Anterior cingulate cortex (tissue), 58 donors: ENCODE measurements at places on chromosomes 11 and 22.

DNA sequence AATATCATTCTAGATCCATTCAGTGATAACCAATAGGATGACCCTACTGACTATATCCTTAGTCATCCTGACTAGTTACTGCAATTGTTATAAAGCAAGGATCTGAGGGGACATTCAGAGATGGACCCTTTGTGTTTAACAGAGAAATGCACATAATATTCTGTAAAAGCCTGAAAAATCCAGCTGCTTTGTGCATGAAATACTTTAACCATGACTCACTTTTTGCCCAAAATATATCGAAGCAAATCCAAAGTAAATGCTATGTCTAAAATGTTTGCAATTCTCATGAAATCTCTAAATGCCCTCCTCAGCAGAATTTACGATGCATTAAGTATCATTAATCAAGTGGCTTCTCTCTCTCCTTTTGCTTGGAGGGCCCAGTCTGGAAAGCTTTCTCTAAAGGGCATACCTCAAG, 178.8 kb upstream of the MTMR2 start:
- no peak for DNase-seq

GRCh38 chr22:28024422-28024888, 105.4 kb upstream of the PITPNB start:
- no peak for DNase-seq

GRCh38 chr11:73217810-73218105, 323 bp upstream of the P2RY2 start:
- DNase-seq: no peak

DNA sequence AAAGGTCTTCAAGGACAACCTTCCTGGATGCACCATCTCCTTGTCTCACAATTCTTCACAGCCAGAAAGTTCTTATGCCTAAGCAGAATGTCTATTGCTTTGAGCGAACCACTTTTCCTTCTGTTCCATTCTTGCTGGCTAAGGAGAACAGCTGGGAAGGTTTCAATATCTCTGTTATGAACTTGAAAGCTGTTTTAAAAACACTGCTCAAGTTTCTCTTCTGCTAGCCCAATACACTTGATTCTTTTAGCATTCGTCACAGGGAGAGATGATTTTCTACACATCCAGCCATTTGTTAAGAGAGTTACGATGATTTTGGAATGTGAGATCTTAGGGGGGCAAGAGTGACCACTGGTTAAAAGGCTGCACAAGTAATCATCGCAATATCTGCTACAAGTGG, 249.3 kb downstream of the KIRREL3 start:
- DNase-seq: no peak

GRCh38 chr11:111945198-111945597, 8.1 kb downstream of the DIXDC1 start:
- no peak for DNase-seq

GRCh38 chr11:8863838-8864237, 47.2 kb upstream of the AKIP1 start:
- no peak for DNase-seq

GRCh38 chr22:35903571-35904335, 124.9 kb downstream of the RBFOX2 start:
- no peak for DNase-seq

- DNase-seq: no peak
Observed at GRCh38 chr11:47986219-47986618, 5.9 kb downstream of the PTPRJ start.

DNA sequence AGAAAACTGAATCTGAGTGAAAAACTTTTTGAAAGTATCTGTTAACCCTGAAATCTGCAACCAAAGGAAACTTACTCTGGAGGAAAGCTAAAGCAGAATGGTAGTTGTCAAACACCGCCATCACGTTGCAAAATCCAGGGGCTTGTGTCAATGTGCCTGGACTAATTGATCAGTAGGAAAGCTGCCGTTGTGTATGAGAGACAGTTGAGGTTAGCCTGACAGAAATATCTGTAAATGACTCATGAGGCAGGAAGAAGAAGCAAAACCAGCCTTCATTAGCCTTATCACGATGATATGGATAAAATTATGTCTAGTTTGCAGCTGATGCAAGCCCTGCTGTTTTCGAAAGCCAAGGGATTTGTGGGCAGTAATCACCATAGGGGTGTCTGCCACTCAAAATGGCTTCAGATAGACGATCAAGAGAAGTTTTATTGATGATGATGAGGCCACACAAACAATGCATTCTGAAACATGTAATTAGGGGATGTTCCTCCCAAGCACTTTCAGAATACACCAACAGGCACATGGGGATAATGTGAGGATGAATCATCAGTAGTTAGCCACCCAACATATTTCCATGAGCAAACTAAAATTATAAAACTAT, 8.9 kb downstream of the SCGB1A1 start:
- no peak for DNase-seq

- no peak for DNase-seq
Observed at GRCh38 chr11:130508913-130509312, 60.5 kb downstream of the ADAMTS15 start.

DNA sequence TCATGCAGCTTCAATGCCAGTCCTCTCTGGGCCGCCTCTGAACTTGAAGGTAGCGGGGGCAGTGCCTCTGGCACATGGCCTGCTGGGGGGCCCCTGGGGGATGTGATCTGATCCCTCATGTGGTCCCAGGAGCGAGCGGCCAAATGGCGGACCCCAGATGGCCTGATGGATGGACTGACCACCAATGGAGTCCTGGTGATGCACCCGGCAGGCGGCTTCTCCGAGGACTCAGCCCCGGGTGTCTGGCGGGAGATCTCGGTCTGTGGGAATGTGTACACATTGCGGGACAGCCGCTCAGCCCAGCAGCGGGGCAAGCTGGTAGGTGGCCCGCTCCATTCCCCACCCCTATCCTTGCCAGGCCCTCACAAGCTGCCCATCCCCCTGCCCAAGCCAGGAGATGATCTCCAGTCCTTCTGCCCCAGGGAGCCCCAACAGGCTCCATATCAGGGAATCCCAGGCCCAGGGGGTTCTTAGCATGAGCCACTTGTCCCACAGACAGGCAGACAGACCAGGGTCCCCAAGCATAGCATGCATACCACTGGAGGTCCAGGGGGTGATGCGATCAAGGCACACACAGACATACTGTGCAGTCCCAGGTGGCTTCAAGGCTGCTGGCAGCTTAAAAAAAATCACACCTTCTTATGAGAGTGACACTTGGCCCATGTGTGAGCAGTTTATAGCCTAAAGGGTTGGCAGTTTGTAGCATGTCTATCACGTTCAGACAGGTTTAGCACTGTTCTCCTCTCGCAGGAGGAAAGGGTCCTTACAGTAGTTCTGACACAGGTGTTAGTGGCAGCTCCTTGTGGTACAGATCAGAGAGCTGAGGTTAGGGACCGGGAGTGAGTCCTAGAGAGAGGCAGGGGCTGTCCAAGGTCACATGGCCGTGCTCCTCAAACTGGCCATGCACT, 6.4 kb upstream of the DPP3 start:
- DNase-seq: no peak

DNA sequence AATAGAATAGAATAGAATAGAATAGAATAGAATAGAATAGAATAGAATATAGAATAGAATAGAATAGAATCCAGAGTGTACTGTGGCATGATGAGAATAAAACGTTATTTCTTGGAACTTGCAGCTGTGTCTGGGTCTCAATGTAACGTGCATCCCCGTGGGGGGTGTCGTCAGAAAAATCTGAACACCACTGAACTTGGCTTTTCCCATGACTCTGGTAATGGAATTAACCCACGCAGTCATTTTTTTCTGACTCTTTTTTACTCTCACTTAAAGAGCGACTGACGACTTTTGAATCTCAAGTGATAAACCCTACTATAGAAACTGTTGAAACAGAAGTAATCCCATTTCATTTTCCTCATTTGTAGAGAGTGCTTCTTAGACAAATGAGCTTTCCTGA, 92.4 kb upstream of the BID start:
- DNase-seq: no peak

DNA sequence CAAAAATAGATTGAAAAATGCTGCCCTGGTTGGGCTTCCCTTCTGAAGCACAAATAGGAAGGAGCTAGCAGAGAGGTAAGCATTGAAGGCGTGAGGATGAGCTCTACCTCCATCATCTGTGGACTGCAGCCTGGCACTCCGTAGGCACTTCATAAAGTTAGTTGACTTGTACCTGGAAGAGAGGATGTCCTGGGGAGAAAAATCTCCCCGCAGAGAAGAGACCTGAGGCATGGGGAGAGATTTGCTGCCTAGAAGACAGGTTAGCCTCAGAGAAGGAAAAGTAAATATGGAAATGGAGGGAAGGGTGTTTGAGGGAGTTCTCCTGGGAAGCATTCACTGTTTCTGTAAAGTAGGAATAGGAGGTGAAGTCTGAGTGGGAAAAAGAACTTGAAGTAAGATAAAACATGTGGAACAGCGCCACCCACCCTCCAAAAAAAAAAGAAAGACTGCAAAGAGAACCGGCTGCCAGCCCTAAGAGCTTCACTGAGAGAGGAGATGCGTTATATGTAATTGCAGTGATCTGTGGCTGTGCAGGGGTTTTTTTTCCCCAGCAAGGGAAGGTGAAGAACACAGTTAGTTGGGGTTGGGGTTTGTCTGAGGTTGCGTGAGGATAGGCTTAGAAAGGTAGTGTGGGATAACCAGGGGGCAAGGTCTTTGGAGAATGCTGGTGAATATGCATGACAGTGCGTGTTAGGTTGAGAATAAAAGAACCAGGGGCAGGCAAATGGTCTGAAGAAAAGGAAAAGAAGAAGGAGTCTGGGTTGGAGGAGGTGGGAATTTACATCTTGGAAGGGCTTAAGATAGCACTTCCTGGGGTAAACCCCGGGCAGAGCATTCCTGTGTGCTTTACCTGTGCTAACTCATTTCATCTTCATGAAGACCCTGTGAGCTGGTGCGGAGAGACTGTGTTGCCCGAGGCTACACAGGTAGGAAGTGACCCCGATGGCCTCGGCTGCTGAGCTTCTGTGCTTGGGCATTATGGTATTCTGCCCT, 16.0 kb downstream of the TNRC6B start:
- no peak for DNase-seq

DNA sequence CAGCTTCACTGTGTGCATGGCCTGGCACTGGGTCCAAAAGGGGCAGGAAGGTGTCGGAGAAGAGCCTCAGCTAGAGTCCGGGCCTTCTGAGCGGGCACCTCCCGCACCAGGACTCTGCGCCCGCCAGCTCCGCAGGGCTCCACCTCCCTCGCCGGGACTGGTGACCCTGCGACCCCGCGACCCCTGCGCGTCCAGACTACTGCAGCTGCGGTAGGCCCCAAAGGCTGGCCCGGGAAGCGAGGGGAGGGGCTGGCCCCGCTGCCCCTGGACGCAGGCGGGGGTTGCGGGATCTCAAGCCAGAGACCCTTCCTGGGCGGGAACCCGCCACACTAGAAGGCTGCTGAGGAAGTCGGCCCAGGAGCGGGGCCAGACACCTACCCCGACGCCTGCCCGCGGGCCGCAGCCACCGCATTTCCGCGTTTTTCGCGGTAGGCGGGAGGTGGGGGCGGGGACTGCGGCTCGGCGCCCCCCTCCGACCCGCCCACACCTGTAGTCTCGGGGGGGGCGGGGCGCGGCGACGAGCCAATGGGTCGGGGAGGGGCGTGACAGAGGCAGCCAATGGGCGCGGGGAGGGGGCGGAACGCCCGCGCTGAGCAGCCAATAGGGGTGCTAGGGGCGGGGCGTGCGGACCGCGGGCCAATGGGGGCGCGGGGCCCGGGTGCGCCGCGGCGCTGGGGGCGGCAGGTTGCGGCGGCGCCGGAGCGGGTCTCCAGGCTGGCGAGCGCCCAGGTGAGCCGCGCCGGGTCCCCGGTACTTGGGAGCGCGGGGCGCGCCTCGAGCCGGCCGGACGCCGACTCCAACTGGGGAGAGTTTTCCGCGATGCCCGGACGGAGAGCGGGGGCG, at the start of the genes LMNTD2 and RASSF7:
LMNTD2 (minus strand) TSS at position 434 of the 843 bp plus-strand sequence; CDS start at position 412, 22 bp downstream.
RASSF7 (plus strand) TSS at position 666 of the 843 bp plus-strand sequence. CDS start 799 bp downstream, outside the sequence.
- peak; percentile 82 for DNase-seq

GRCh38 chr11:82829101-82829500, 71.1 kb downstream of the PRCP start:
- no peak for DNase-seq

DNA sequence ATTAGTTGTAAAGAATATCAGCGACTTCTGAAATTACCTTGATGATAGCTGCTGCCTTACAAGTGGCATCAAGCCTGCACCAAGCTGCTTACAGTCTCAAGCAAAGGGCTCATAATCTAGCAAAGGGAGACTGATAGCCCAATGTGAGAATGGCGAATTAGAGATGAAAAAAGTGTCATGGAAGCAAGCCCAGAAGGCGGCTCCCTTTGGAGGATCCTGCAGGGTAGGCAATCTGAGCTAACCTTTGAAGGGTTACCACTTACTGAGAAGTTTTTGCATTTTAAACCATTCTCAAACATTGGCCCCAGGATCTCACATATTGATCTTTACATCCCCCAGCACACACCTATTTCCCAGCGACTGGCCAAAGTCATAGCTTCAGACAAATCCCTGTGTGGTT, 18.5 kb downstream of the GAB2 start:
- DNase-seq: no peak

DNA sequence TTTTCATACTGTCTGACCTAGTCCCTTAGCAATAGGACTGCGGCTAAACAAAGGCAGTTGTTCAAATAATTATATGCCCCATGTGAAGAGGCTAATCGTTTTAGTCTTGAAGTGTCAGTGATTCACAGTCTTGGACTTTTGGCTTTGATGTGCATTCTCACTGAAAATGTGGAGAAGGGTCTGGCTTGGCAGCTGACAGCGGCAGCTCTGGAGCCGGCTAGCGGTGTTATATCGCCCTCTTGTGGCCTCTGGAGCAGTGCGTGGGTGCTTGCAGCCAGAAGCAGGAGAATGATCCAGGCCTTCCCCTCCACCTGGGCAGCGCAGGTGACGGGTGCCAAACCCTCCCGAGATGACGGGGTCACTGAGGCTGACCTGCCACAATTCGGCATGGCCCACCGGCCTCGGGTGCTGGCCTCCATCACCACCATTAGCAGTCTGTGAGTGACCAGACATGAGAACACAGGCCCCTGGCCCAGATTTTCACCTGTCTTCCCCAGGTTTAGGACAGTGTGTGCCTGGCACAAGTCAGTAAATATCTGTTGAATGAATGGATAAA, 90.3 kb upstream of the PITPNB start:
- peak; percentile 40 for DNase-seq

DNA sequence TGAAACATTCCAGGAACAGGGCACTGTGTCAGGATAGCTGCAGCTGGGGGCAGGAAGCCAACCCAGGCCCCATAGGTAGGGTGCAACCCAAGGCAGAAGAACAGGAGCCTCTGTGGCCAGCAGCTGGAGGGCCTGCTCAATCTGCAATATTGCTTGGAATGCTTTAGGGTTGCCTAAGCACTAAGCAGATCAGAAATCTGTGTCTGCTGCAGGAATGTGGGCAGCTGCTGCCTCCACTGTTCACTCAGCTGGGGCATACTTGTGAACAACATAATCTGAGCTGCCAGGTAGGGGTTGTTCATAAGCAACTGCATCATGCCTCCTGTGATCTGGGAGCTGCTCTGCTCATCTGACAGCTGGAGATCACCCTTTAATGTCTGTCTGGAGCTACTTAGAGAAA, 1.7 kb downstream of the UBQLNL start:
- no peak for DNase-seq

DNA sequence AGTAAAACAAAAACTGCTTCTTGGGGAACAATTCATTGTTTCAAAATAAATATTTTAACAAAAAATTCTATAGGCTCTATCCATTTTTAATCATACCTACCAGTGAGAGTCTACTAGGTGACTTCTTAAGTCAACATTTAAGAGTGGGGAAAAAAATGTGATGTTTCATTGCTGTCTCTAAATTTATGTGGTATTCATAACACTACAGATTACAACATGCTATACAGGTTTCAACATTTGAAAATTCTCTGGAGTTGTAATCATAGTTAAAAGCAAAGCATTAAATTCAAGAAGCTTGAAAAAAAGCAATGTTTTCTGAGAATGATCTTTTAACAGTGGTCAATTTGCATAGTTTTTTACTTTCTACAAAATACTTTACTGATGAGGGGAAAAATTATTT, 18.3 kb downstream of the SBF2 start:
- DNase-seq: no peak
